ENCODE measurements at places on chromosomes 1 and 21.

DNA sequence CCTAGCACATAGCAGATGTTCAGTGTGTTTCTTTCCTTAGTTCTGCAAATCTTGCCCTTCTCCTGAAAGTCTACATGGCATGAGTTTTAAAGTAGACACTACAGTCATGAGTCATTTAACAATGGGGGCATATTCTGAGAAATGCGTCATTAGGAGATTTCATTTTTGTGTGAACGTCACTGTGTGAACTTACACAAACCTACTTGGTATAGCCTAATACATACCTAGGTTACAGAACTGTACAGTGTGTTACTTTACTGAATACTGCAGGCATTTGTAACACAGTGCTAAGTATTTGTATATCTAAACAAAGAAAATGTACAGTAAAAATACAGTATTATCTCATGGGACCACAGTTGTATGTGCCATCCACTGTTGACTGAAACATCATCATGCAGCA, 10.0 kb downstream of the TTF2 start:
- DNase-seq = no peak

DNA sequence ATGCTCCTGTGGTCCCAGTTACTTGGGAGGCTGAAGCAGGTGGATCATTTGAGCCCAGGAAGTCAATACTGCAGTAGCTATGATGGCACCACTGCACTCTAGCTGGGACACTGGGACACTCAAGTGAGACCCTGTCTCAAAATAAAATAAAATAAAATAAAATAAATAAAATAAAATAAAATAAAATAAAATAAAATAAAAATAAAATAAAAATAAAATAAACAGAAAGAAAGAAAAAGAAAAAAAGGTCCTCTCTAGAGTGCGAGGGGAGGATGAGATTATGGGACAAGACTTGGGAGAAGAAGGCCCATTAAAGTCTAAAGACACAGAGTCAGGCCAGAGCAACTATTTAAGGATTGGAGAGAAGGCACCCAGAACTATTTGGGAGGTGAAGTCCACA, 172.5 kb downstream of the IER5 start:
- no peak for DNase-seq

- DNase-seq = peak; percentile 40
Observed at GRCh38 chr1:22105611-22106207, 37.2 kb downstream of the WNT4 start.

GRCh38 chr21:25582888-25583287, 24.4 kb downstream of the MRPL39 start:
- no peak for DNase-seq

DNA sequence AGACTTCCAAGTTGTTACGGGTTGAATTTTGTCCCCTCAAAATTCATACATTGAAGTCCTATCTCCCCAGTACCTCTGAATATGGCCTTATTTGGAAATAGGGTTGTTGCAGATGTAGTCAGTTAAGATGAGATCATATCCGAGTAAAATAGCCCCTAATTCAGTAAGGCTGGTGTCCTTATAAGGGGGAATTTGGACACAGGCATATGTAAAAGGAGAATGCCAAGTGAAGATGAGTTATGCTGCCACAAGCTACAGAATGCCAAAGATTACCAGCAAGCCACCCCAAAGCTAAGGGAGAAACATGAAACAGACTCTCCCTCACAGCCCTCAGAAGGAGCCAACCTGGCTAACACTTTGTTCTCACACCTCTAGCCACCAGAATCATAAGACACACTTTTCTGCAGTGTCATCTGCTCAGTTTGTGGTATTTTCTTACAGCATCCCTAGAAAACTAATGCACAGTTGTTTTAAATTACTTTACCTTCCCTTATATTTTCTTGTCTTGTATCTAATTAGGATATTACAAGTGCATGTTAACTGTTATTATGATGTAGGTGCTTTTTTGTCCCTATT, 43.3 kb upstream of the PRDX6 start:
- no peak for DNase-seq

DNA sequence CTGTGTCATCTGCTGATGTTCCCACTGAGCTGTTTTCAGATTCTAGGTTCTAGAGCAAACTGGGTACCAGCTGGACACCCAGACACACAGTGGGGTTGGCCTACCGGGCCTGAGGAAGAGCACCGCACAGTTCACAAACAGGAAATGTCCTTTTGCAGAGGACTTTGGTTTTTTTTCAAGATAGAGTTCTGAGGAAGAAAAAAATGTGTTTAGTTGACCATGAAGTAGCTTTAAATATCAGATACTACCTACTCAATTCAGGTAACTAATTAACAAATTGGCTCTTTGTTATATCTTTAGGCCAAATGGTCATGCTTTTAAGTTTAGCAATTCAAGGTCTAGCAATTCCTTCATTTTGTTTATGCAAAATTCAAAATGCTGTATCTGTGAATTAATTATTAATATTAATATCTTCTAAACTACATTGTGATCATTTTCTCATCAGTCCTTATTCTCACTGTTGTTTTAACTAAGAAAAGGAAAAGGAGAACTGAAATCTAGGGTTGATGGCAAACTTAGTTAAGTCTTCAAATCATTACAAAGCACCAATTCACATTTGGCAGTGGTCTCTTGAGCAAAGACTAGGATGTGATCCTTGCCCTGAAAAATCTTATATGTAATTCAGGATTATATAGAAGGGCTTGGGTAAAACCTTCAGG, 17.2 kb upstream of the NCF2 start:
- DNase-seq = no peak

DNA sequence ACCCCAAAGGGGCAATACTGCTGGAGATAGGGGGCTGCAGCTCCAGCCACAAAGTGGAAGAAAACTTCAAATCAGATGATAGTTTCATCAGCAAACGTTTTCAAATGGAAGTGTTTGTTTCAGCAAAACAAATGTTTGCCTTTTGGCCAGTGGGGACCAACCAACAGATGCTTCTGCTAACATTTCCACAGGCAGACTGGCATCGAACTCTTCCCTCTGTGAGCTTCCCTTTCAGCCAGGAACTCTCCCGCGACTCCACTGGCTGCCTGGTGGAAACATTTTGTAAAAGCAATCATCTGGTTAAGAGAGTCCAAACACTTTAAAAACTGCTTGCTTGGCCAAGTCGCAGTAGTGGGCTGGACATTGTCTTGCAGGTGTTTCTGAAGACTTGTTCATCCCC, 30.7 kb downstream of the CENPF start:
- DNase-seq = no peak
